ENCODE measurements at places on chromosomes 3 and 15.
A peak's percentile ranks its signal among the peaks of the same experiment; 100 is the strongest.

DNA sequence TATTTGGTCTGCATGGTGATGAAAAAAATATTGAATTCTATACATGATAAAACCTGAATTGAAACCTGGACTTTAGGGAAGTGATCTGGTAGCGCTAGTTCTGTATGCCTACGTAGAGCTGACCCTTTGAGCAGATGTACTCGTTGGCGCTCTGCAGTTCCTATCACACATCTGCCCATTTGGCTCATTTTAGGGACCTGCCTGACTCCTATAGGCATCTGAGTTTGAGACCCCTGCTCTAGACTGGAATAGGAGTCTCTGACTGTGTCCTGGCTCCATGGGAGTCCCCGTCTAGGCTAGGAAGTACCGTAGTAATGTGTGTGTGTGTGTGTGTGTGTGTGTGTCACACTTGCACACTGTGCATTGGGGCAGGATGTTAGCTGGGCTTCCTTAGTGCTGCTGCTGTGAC is 21.2 kb downstream of the STARD5 start:
- DNase-seq = no peak

GRCh38 chr3:171453180-171453886 is 6.9 kb downstream of the TNIK start:
- no peak for DNase-seq

- no peak for DNase-seq
Observed at GRCh38 chr3:25452192-25452591, 24.1 kb downstream of the RARB start.

DNA sequence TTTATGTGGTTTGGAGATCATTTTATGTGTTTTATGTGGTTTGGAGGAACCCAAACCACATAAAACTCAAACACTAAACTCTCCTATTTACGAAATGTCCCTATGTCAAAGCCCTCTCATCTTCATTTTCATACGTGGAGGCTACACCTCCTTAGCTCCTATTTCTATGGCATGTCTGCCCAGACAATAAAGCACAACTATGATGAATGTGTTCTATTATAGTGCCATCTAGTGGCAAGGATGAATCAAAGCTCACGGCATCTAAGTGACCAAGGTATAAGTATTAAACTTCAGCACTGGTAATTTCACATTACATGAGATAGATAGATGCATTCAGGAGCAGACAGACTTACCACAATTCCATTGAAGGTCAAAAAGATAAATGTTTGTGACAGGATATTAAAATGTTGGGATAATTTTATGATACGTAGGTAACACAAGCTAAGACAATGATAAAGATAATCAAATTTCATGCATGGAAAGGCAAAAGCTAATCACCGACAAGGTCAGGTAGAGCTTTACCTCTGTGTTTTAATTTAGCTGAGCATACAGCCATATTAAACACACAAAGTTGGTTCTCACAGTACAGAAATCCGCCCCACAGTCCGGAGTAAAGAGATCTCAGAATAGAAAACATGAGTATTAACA is 130.6 kb upstream of the FHIT start:
- peak; percentile 20 for DNase-seq

- DNase-seq = no peak
Observed at GRCh38 chr3:193932576-193932975, 203.4 kb upstream of the HES1 start.

GRCh38 chr15:78937132-78937739 is 7.6 kb downstream of the CTSH start:
- no peak for DNase-seq

DNA sequence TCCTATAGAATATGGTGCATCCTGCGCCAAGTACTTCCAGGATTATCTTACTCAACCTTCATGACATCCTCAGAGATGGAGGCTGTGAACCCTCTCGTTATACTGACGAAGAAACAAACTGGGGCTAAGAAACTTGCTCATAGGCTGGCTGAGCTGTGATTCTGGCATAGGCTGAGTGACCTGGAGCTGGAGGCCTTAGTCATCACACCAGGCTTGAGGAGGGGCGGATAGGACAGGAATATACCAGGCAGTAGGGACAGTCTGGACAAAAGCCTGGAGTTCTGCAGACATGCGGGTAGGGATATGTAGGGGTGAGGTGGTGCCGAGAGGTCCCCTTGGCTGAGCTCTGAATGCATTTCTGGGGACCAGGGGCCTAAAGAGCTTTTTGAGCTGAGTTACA is 18.1 kb downstream of the HEMK1 start:
- no peak for DNase-seq

DNA sequence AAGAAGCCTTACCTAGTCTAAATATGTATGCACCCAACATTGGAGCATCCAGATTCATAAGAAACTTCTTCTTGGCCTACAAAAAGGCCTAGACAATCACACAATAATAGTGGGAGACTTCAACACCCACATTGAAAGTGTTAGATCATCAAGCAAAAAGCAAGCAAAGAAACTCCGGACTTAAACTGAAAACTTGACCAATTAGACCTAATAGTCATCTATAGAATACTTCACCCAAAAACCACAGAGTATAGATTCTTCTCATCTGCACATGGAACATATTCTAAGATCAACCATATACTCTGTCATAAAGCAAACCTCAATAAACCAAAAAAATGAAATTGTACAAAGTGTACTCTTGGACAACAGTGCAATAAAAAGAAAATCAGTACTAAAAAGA is 22.3 kb upstream of the OR5K4 start:
- no peak for DNase-seq

DNA sequence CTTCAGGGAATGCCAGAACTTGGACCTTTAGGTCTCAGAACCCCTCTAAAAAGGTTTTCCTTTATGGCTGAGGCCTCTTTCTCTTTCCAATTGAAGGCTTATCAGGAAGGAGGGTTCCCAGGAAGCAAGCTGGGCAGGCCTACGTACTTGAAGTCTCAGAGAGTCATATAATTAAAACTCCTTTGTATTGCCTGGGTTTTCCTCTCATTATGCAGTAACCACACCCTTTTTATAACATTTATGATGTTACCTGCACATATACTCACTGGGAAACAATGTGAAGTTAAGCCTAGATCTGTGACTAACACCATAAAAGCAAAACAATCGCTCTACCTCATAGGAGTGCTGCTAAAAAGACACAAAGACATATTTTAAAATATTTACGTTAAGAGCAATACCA is 27.3 kb downstream of the SERP1 start:
- no peak for DNase-seq

DNA sequence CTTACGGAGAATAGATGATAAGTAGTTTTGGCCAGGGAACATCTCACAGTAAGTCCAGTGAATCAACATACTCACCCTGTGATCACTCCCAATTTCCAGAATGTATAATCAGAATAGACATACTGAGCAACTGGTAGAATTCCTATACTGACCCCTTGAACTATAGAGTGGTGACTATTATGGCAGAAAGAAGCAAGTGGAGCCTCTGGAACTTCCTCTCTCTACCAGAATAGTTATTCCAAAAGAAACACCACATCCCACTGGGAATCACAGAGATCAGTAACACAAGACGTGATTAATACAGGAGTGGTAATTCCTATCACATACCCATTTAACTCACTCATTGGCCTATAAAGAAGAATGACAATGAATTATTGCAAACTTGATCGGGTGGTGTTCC is 50.1 kb upstream of the TRIM42 start:
- DNase-seq = no peak

GRCh38 chr15:27744641-27745040 is 354.5 kb downstream of the OCA2 start:
- no peak for DNase-seq

GRCh38 chr15:35092846-35093245 is 7.8 kb upstream of the NANOGP8 start:
- DNase-seq = no peak

DNA sequence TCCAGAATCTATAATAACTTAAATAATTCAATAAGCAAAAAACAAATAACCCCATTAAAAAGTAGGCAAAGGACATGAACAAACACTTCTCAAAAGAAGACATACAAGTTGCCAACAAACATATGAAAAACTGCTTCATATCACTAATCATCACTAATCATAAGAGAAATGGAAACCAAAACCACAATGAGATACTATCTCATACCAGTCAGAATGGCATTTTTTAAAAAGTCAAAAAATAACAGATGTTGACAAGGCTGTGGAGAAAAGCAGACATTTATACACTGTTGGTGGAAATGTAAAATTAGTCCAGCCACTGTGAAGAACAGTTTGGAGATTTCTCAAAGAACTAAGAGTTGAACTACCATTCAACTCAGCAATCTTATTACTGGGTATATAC is 19.5 kb upstream of the ZMAT3 start:
- DNase-seq = no peak

DNA sequence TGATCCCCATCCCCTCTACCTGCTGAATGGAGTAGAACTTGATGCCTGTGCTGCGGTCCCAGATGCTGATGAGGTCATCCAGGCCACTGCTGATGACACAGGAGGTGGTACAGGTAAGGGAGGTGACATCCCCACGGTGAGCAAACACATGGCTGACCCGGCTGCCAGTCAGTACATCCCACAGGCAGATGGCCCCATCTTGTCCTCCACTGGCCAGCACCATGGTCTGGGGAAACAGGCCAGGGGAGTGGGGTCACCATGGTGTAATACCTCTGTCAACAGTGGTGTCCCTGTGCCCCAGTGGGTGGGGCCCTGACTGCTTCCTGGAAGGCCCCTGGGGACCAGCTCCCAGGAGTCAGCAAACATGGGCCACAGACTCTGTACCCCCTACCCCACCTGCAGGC is 33.3 kb downstream of the PTPN23 start:
- DNase-seq = no peak

DNA sequence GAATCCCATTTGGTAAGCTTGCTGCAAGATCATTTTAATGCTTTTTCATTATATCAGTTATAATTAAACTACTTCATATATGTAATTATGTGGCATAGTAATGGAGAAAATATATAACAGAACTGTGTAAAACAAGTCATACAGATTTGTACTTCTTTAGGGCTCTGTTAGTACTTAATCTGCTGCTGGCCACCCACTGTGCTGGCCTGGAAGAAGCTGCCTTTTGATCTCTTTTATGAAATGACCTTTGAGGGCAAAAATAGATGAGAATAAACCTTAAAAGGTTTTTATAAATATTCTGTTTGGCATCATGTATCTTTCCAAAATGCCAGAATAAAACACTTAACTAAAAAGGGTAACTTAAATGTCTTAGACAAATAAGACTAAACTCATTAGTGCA is 262.9 kb downstream of the ZIC1 start:
- no peak for DNase-seq

GRCh38 chr3:104885214-104885814 is 481.4 kb upstream of the ALCAM start:
- DNase-seq = no peak

DNA sequence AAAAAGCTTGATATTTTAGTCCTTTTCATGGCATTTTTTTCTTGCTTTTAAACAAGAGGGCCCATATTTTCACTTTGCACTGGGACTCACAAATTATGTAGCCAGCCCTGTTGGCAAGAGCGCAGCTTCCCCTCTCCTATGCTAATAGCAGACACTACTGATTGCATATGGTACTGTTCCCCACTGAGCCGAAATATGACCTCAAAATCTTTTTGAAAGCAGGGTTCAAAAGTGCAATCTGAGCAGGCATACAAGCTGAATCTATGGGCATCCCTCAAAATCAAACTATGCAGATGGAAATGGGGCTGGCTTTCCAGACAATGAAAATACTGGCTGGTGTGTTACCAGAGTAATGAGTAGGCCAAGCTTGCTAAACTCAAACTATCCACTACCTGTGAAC is 225.2 kb upstream of the SETMAR start:
- DNase-seq = no peak

DNA sequence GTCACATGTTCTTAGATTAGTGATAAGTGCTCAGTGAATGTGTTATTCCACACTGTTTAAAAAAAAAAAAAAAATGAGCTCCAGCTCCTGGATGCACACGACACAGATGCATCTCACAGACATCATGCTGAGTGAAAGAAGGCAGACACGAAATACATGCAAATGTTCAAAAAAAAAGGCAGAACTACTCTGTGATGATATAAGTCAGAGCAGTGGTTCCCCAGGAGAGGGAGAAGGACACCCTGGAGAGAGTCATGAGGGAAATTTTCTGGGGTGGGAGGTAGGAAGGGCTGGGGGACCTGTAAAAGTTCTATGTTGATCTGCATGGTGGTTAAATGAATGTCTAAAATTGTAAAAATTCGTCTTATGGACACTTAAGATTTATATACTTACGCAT is 4.3 kb downstream of the CSRNP1 start:
- DNase-seq = no peak

GRCh38 chr15:59413577-59413976 is 24.4 kb upstream of the FAM81A start:
- no peak for DNase-seq

DNA sequence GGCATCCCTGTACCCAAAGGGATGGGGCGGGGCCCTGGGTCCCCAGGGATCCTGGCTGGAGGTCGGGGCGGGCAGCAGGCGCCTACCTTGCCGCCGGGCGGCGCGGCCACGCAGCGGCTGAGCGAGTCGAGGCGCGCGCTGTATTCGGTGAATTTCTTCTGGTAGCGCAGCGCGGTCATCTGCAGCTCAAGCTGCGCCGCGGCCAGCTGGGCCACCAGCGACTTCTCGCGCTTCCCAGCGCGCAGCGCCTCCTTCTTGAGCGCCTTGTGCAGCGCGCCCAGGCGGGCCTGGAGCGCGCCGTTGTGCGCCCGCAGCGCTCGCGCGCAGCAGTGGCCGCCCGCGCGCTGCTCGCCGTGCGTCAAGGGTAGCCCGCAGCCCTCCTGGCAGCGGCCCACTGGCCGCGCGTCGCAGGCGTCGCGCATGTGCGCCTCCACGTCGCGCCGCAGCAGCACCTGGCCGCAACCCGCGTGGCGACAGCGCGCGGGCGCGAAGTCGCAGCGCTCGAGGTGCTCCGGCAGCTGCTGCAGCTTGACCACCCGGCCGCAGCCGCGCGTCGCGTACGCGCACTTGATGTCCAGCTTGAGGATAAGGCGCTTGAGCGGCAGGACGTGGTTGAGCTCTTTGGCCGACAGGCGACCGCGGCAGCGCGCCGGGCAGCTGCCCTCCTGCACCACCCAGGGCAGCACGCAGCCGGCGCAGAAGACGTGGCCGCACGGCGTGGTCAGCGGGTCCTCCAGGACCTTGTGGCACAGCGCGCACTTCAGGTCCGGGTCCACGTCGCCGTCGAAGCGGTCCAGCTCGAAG is 522 bp downstream of the PDZRN3 start:
- DNase-seq = no peak

- DNase-seq = no peak
Observed at GRCh38 chr3:178706411-178706810, 170.2 kb downstream of the KCNMB2 start.

GRCh38 chr3:156614642-156615511 is 59.5 kb upstream of the TIPARP start:
- no peak for DNase-seq

DNA sequence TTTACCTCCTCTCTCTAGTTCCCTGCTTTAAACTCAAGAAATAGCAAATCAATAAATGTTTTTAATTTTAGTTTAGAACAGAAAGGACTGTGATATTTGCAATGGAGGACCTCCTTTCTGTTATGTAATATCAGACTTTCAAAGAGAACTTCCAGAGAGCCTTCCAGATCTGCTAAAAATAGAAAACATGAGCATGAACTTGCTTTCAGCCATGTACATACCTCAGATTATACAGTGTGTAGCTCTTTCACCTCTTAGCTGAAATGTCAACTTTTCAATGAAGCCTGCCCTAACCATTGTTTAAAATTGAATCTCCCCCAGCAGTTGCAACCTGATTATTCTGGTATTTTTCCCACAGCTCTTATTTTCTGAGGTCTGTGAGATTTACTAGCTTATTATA is 12.6 kb downstream of the CAPN7 start:
- DNase-seq = no peak

GRCh38 chr3:53346514-53346913 is 829 bp downstream of the DCP1A start:
- DNase-seq = no peak
